ENCODE measurements at places on chromosomes 1 and 21.
A peak's percentile ranks its signal among the peaks of the same experiment; 100 is the strongest.

- DNase-seq, result no peak
Observed at GRCh38 chr1:197914510-197914909, 2.7 kb upstream of the LHX9 start.

- no peak for DNase-seq
Observed at GRCh38 chr1:179205284-179205683, 24.2 kb downstream of the ABL2 start.

- peak; percentile 86 for DNase-seq
Observed at GRCh38 chr1:17239420-17239819, 9.5 kb upstream of the PADI3 start.

DNA sequence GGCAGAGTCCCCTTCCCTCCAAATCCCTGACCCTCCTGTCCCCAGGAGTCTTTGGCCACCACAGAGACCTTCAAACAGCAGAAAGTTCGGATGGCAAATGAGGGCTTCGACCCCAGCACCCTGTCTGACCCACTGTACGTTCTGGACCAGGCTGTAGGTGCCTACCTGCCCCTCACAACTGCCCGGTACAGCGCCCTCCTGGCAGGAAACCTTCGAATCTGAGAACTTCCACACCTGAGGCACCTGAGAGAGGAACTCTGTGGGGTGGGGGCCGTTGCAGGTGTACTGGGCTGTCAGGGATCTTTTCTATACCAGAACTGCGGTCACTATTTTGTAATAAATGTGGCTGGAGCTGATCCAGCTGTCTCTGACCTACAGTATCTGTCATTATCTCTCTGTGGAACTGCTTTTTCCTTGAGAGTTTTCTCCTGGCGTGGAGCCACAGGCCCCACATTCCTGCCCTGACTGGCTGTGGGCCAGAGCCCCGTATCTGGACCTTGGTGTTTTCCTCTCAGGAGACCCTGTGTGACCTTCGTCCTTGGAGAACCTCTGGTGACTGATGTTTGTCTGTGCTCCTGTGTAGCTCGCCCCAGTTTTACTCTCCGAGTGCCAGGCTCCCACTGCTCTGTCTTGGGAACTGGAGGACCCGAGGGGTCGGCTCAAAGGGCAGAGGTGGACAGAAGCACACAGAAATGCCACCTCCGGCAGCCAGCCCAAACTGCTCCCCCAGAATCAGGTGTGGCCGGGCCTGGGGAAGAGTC lies 4.8 kb downstream of the SLC27A3 start:
- peak; percentile 71 for DNase-seq

GRCh38 chr1:18927654-18928272 lies 25.4 kb upstream of the ALDH4A1 start:
- DNase-seq, result no peak

GRCh38 chr21:24456358-24456757 lies 1150.9 kb downstream of the MRPL39 start:
- DNase-seq, result no peak

- no peak for DNase-seq
Observed at GRCh38 chr1:193486671-193487229, 300.3 kb upstream of the B3GALT2 start.

- no peak for DNase-seq
Observed at GRCh38 chr1:24871306-24871901, 58.7 kb downstream of the RUNX3 start.

DNA sequence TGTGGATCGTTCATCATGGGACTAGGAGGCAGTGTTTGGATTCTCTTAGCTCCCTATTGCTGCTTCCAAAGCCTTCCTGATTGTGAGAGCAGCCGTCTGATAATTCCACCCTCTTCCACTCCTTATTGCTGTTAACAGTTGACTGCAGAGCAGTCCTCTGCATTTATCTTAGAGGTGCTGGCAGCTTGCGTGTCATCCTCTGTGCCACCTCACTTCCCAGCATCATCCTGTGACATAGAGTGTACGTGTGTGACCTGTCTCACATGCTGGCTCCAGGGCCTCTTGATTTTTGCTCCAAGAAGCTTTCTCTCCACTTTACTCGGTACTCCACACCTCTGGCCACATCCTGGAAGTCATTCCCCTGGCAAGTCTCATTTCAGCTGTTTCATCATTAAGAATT lies 53.0 kb upstream of the DYNLT5 start:
- no peak for DNase-seq

- DNase-seq, result no peak
Observed at GRCh38 chr1:207131163-207131562, 27.1 kb downstream of the C4BPA start.

GRCh38 chr1:112396653-112397471 lies 848 bp downstream of the CTTNBP2NL start:
- no peak for DNase-seq

- DNase-seq, result peak; percentile 65
Observed at GRCh38 chr1:156656806-156657740, 15.2 kb downstream of the BCAN start.

- DNase-seq, result no peak
Observed at GRCh38 chr21:38668541-38668940, 137.2 kb upstream of the ETS2 start.

DNA sequence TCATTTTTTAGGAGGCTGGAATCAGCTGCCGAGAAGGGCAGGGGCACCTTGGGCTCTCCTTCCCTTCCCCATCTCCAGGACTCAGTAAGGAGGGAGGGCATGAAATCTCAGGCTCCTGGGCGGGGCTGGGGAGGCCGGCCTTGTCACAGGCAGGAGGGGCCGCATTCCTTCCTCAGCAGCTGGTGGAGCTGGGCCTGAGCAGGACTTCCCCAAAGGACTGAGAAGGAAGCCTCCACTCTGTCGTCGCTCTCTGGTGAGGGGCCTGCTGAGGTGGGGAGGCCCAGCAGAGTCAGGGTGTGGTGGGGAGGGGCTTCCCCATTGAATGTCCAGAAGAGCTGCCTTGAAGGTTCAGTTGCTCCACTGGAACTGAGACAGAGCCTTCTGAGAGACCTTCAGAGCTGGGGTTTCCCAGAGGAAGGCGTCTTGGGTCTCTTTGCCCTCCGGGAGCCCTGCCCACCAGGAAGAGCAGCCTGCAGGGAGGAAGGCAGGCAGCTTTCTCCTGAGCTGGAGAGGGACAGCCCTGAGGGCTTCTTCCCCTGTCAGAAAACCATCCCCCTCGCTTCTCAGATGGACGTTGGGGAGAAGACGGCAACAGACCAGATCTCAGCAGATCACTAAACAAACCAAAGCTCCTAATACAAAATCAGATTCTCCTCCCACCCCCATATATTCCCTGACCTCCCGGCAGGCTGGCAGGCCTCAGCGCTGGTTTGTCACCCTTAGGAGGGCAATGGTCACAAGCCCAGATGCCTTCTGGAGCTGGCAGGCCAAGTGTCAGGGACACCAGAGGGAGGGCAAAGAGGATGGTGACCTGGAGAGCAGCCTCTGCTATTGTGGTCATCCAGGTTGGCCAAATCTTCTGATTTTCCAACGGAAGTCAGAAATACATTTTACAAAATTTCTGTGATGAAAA lies 10.7 kb downstream of the KCNA10 start:
- DNase-seq, result no peak

- no peak for DNase-seq
Observed at GRCh38 chr1:62011006-62011405, 183.6 kb upstream of the L1TD1 start.

GRCh38 chr1:164841702-164842465 lies 282.9 kb downstream of the PBX1 start:
- no peak for DNase-seq

GRCh38 chr1:154608397-154609270 lies 648 bp upstream of the ADAR start:
- peak; percentile 65 for DNase-seq

DNA sequence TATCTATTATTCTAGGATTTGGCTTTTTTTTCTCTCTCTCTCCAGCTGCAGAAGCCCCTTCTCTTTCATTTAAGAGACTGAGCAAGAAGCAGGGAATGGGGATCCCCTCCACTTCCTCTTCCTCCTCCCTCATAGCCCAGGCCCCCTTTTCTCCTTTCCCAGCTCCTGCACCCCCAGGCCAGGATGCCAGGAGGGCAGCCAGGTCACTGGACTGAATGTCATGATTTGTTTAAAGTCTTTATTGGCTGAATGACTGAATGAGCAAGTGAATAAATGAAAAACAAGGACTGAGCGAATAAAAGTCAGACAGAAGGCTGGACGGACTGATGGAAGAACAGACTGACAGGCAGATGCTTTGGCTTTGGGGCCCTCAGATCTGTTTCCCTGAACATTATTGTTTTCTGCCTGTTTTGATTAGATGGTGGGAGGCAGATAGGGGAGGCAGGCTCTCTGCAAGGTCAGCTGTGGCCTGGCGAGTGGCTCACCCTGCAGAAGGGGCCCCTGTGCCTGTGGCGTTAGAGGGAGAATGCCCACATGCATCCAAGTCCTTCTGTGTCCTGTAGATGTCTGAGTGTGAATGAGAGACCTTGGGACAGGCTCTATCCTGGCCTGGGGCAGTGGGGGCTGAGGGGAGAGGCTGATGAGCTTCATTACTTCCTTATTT lies 20.3 kb upstream of the ADGRB2 start:
- DNase-seq, result no peak

DNA sequence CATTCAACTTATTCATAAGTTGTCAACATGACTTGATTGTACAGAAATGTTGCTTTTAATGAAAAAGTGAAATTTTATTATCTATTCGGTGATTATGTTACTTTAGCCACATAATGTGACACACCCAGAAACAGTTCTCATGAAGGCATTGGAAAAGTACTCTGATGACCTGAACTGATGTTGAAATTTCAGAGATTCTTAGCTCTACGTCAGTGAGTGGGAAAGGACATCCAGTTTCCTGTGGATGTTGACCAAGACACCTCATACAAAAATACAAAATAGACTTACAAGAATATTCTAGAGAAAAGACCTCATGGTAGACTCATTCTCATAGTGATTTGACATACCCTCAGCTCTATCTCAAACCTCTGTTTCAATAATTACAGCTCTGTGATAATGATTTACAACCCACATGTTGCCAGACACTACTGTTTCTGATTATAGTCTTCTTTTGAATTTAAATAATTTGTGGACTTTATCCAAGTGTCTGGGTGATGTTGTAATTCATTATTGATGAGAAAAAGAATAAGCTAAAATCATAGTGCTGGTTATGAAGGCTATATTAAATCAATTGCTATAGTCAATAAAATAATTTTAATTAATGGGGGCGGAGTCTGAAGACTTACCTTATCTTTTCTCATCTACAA lies 37.3 kb downstream of the KCNK2 start:
- DNase-seq, result no peak

DNA sequence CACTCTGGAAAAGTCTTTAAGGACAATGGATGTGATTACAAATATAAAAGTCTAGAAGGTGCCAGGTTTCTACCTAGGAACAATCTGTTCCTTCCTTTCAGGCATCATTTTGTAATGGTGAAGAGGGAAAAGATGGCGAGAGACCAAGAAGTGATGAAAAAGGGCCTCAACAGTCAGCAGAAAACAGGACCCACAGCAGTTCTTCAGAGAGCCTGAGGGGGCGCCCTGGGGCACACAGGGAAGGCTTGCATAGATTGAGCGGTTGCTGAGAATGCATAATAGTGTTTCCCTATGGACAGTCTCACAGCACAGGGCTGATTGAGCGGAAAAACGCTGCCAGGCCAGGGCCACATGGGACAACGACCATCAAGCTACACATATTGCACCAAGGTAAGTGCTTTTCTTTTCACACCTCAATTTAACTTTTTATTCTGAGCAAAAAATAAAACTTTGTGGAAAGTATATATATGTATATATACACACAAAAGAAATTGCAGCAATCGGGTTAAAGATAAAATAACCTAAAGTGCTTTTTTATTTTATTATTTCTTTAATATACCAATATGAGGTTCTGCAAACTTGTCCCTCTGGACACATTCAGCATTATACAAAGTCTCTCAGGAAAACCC lies 3.1 kb upstream of the YRDC start:
- peak; percentile 88 for DNase-seq

- no peak for DNase-seq
Observed at GRCh38 chr1:2316451-2316961, 74.8 kb downstream of the MORN1 start.

- DNase-seq, result peak; percentile 64
Observed at GRCh38 chr1:193406901-193407300, 220.5 kb upstream of the B3GALT2 start.

DNA sequence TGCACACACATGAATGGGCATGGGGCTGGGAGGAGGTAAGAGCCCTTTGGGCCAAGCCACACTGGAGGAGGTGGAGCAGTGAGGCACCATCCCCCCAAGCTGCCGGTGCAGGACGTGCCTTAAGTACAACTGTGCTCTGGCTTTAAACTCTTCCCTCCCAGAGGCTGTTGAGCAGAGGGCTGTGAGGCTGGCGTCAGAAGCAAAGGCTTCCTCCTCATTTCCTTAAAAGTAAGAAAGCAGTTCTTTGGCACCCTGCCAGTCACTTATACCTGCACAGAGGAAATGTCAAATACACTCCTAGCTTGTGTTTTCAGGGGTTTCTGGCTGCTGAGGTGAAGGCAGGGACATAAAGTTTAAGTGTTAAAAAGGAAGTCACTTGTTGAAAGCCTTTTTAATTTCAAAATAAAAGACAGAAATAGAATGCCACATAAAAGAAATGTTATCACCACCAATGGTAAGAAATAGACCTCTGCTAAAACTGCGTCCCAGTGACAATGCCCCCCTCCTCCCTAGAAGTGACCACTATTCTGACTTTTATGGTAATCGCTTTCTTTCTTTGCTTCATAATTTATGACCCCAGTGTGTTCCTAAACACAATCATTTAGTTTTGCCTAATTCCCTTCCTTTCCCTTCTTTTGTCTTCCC lies 33.0 kb downstream of the LAMC2 start:
- DNase-seq, result peak; percentile 85

GRCh38 chr1:96475903-96476302 lies 245.7 kb upstream of the PTBP2 start:
- no peak for DNase-seq

DNA sequence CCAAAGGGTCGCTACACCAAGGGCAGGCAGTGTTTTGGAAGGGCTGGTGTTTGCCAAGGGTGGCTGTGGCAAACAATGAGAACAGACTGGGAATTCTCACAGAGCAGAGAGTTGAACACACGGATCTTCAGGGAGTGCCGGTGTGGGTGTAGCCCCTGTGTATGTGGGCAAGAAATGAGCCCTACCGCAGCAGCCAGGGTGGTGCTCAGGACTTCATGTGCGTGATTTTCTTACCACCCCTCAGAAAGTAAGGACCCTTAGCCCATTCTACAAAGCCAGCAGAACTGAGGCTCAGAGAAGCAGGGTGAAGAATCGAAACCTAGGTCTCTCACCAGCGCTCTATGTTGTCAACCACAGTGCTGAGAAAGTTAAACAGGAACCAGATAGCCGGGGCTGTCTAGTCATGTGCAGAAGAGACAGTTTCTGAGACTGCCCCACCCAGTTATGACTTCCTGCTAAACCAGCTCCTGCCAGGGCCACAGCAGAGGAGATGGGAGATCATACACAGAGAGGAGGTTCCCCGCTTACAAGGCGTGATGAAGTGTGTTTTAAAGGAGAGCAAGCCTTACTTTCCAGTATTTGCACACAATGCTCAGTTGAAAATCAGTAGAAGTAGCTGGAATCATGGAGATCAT lies 21.9 kb upstream of the MORC3 start:
- DNase-seq, result peak; percentile 90

DNA sequence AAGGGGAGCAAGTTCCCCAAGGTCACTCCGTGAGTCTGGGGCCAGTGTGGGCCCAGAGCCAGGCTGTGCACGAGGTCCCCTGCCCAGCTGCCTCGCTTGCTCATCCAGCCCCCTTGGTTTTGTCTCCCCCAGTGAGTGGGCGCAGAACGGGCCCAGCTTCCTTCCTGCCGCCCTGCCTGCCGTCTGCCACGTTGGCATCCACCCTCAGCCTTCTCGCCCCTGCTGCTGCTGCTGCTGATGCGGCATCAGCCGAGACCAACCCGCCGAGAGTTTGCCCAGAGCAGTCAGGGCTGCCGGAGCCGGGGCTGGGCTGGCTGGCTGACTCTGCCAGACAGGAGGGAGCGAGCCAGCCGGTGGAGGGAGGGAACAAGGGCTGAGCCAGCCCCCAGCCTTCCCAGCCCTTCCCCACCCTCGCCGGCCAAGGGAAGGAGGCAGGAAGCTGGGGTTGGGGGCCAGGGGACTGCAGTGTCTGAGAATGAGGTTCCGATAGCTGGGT lies 31.4 kb upstream of the WASF2 start:
- no peak for DNase-seq

All from RPMI8226 (cell line).